Bone marrow (tissue), 2 donors: ENCODE measurements at places on chromosomes 3 and 15.

DNA sequence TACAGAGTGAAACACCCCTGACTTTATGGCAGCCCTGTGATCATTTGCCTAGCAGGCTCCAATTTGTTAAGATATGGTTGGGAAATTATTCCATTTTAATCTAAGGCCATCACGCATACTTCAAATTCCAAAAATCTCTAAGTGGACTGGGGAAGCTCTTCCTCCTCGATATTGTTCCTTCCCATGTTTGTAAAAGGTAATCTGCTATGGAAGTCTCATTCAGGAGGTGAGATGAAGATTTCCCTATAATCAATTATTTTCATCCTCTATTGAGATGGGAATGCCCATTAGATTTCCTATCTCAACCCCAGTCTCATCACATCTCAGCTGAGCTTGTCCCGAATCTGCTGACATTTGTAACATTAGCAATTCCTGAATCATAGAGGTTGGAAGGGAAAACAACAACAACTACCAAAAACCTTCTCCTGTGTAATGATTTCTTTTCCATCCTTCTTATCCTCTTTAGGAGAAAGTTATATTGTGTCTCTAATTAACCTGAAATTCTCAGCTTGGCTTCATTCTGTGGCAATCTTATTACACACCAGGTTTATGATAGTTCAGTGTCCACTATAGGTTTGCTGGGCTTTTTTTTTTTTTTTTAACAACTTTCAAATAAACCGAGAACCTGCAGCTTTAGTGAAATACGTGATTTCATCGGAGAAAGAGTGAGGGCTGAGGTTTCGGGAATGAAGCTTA lies 2.2 kb upstream of the NR2F2 start:
- no peak for DNase-seq

DNA sequence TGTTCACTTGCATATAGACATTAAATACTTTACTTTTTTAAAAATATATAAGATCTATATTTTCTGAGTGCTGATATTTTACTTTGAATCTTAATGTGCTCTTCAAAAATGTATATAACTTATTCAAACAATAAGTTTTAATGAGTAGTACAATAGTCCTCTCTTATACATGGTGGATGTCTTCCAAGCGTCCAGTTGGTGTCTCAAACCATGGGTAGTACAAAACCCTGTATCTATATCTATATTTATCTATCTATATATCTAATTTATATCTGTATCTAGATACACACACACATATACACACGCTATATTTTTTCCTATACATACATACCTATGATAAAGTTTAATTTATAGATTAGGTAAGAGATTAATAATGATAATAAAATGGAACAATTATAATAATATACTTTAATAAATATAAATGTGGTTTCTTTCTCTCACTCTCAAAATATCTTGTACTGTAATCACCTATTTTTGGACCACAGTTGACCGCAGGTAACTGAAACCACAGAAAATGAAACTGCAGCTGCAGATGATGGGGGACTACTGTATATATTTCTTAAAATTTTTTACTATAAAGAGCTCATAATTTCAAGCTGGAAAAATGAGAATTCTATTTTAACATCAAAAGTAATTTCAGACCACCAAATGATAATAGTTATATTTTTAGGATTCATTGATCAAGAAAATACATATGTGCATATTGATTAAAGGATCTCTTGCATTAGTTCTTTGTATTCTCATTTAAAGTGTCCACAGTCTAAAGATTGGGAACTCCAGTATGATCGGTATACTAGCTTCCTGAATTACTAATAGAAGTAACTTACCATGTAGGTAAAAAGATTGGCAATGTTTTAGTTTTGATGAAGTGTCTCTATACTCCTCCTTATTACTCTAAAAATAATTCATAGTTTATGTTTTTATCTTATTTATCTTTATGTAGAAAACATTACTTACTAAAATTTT lies 215.1 kb upstream of the MLF1 start:
- no peak for DNase-seq

- no peak for DNase-seq
These were observed 191.6 kb downstream of the KCNAB1 start for GRCh38 chr3:156311930-156312329.

GRCh38 chr3:117019082-117019713 lies 309.6 kb downstream of the TUSC7 start:
- DNase-seq: peak; percentile 62

DNA sequence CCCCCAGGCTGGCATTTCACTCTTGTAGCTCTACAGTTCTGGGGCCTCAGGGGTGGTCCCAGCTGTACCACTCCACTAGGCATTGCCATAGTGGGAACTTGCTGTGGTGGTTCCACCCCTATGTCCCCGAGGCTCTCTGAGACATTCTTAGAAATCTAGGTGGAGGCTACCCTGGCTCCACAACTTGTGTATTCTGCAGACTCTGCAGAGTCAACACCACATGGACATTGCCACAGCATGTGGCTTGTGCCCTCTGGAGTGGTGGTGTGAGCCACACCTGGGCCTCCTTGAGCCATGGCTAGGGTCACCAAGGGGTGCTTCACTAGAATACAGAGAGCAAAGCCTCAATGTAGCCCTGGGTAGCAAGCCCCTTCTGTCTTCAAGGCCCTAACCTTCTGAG lies 54.4 kb upstream of the STRIT1 start:
- no peak for DNase-seq

- no peak for DNase-seq
These were observed 3.6 kb upstream of the EFCAB12 start for GRCh38 chr3:129432036-129432435.

DNA sequence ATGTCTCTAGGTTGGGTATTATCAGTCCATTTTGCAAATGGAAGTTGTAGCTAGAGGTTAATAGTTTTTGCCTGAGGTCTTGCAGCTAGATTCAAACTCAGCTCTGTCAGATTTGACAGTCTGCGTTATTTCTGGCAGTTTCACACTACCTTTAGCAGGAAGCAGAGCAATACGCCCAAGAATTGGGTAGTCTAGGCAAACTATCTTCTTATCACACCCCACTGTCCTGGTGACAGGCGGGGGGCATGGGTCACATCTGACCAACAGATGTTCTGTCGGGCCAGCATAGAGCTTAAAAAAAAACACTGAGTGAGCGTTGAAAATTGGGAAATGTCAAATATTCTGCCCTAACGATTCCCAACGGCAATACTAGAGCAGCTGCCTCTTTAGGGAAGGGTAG lies 5.7 kb downstream of the GPR160 start:
- DNase-seq: no peak

- DNase-seq: no peak
These were observed 72.3 kb upstream of the TSPAN3 start for GRCh38 chr15:77143191-77143590.

GRCh38 chr15:66184936-66185790 lies 68.4 kb downstream of the MEGF11 start:
- no peak for DNase-seq

DNA sequence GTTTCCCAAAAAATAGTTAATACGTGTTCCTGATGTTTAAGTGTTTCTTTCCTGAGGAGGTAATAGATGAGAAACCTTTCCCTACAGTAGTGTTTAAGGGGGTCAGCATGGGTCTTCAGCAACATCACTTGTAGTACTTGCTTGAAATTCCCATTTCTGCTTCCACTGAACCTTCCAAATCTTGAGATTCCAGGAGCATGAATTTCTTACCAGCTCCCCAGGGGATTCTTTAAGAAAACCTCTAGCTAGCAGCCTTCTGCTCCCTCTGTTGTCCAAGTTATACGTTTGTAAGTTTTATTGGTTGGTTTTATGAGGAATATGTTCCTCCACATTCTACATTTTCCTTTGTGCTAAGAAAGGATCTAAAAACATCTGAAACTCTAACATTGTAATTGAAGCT lies 38.2 kb upstream of the ACP3 start:
- no peak for DNase-seq

GRCh38 chr3:4996223-4996765 lies 17.1 kb downstream of the BHLHE40 start:
- no peak for DNase-seq

GRCh38 chr3:52240059-52240885 lies 1.3 kb upstream of the TWF2 start:
- no peak for DNase-seq

DNA sequence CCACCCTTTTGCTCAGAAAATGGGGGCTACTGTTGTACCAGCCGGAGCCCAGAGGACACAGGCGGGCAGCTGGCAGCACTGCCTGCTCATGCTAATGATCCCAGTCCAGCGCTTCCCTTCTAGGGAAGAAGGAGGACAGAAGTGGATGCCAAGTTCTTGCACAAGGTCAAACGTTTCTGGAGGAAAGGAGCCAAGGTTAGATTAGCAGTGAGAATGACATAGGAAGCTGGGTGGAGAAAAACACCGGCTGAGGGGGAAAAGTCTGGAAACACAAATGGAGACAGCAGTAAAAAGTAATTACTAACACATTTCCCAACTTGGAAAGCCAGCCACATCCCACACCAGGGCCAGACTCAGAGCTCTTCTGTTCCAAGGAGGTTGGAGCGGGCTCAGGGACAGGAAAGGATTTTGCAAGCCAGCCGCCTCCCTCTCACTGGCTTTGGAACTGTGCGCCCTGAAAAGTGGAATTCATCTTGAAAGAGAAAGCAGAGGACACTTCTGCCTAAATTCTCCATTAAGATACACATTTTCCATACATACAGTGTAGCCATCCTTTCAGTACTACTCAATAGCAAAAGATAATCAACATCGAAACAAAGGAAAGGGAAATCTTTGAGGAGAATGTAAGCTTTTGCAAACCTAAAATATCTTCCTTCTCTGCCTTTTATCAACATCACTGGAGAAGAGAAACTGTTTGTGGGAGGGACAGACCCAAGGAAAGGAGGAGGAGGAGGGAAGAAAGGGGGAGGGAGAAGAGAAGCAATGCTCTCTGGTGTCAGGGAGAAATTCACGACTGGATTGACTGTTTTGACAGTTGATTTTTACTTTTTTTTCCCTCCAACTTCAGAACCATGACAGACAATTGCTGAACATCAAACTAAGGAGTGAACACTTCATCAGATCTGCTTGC lies 133.6 kb downstream of the CD47 start:
- no peak for DNase-seq

GRCh38 chr3:161310649-161311423 lies 60.5 kb downstream of the SPTSSB start:
- DNase-seq: no peak

DNA sequence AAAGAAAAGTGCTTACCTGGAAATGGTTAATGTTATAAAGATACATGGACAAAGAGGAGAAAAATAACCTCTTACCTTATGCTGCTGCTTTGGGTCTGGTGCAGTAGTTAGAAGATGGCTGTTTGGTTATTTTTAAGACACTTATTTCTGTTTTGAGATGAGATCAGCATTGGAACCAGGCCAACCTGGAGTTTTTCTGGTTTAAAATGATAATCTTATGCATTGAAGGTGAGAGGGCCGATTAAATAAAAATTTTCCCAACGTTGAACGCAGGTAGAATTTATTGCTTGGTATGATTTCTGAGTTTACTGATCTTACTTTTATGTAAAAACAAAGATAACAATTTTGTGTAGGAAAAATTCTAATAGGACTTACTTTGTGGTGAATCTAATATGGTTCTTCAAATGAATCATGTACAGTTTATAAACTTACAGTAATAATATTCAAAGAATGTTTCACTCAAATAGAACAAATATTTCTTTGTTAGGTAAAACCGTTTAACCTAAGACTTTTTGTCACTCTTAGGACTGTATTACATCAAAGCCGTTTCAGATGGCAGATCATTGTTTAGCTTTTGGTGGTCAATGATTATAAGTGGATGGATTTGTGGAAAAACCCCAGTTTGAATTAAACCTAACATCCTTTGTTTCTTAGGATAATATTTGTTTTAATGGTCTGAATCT lies 14.9 kb downstream of the UBE2E2 start:
- no peak for DNase-seq

GRCh38 chr15:55494931-55495330 lies 13.1 kb downstream of the DNAAF4 start:
- no peak for DNase-seq

DNA sequence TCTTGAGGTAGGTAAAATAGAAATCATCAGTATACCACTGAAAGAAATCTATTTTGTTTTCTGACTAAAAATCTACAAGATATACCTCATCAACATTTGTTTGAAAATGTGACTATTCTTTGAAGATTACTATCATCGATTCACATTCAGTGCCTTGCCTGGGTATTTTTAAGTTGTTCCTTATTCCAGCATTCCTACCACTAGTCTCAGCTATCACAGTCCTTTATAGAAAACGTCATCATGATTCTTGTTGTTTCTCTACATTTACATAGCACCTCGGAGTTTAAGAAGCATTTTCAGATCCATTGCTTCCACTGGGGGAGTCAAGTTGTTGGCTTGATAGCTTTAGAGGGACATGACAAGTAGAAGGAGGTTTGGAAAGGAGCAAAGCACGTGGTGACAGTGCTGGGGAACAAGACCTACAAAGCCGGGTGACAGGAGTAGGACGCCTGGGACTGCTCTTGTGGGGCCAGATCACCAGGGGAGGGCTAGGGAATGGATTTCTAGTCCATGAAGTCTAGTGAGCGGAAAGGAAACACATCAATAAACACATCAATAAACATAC lies 61.5 kb downstream of the HES1 start:
- DNase-seq: no peak

- DNase-seq: no peak
These were observed 239.5 kb upstream of the MEIS2 start for GRCh38 chr15:37339856-37340255.
